PC-3 (cell line): ENCODE measurements at places on chromosomes 7 and 10. TPM values are rescaled to one million over a fixed set of nuclear protein-coding genes. Genes with fewer than 3 reads are reported as not detected.

OGDHL gene
- total RNA-seq = 2.0 and 2.6 TPM in 2 replicates

IMPDH1 gene
- 128 and 142 TPM in 2 replicates for total RNA-seq

RNLS gene
- not detected in 2 replicates for total RNA-seq

C7orf33 gene
- not detected in 2 replicates for total RNA-seq

MBL2 gene
- 0.17 TPM in 1 of 2 replicates, not detected in the other for total RNA-seq

C10orf67 gene
- 0.15 and 0.29 TPM in 2 replicates for total RNA-seq

PNLIPRP2 gene
- total RNA-seq = not detected in 2 replicates

SPDYE2 gene
- not detected in 2 replicates for total RNA-seq

OPALIN gene
- not detected in 2 replicates for total RNA-seq

CFAP58 gene
- 0.26 TPM in 1 of 2 replicates, not detected in the other for total RNA-seq

SLC26A5 gene
- total RNA-seq = 0.29 and 0.86 TPM in 2 replicates

STEAP1B gene
- total RNA-seq = 0.47 TPM in 1 of 2 replicates, not detected in the other

NRG3 gene
- not detected in 2 replicates for total RNA-seq

IFIT1 gene
- total RNA-seq = 14.1 and 19.6 TPM in 2 replicates

JCAD gene
- 5.0 and 7.8 TPM in 2 replicates for total RNA-seq

GIMAP6 gene
- 1.2 TPM in 1 of 2 replicates, not detected in the other for total RNA-seq

TRIM73 gene
- 5.2 and 6.4 TPM in 2 replicates for total RNA-seq

ZSWIM8 gene
- total RNA-seq = 152 and 173 TPM in 2 replicates

SYT15B gene
- 0.06 TPM in 1 of 2 replicates, not detected in the other for total RNA-seq

LRRD1 gene
- total RNA-seq = not detected in 2 replicates

GIMAP8 gene
- not detected in 2 replicates for total RNA-seq

USP54 gene
- total RNA-seq = 40.5 and 43.7 TPM in 2 replicates

TFPI2 gene
- 53.1 and 62.6 TPM in 2 replicates for total RNA-seq

COBL gene
- 8.6 and 8.8 TPM in 2 replicates for total RNA-seq

MACROH2A2 gene
- total RNA-seq = 86.7 and 103 TPM in 2 replicates

HOXA4 gene
- 2.3 and 5.1 TPM in 2 replicates for total RNA-seq

SPDYE1 gene
- not detected in 2 replicates for total RNA-seq

PTTG1IP2 gene
- total RNA-seq = not detected in 2 replicates

SGCE gene
- 30.4 and 31.5 TPM in 2 replicates for total RNA-seq

XPNPEP1 gene
- total RNA-seq = 77.3 TPM in 2 replicates

EXOC6 gene
- total RNA-seq = 5.5 and 5.7 TPM in 2 replicates

GIMAP2 gene
- total RNA-seq = not detected in 2 replicates

NEURL1 gene
- total RNA-seq = 1.7 and 3.5 TPM in 2 replicates

FOXI2 gene
- not detected in 2 replicates for total RNA-seq

CLEC2L gene
- not detected in 2 replicates for total RNA-seq

DRGX gene
- 0.12 and 0.33 TPM in 2 replicates for total RNA-seq

ETV1 gene
- 10.4 and 20.6 TPM in 2 replicates for total RNA-seq

RPEL1 gene
- total RNA-seq = not detected in 2 replicates

BAIAP2L1 gene
- total RNA-seq = 18.9 and 30.5 TPM in 2 replicates

MRLN gene
- total RNA-seq = not detected in 2 replicates

ITIH2 gene
- total RNA-seq = not detected in 2 replicates
